ENCODE measurements at places on chromosomes 1 and 21.

DNA sequence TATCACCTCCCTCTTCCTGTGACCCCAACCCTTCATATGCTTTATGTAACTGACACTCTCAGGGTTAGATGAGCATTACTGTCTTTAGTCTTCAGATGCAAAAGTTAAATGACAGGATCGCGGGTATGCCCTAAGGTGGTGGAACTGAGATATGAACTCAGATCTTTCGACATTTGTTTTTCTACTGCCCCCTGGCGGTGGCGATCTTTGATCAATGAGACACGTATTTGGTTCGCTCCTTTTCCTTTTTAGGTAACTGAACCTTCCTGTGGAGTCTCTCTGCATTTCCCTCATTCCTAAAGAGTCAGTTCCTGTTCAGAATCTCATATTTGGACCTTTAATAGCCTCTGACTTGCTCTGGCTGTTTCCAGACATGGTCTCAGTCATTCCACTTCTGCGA is 47.8 kb upstream of the ZP4 start:
- DNase-seq, result no peak

DNA sequence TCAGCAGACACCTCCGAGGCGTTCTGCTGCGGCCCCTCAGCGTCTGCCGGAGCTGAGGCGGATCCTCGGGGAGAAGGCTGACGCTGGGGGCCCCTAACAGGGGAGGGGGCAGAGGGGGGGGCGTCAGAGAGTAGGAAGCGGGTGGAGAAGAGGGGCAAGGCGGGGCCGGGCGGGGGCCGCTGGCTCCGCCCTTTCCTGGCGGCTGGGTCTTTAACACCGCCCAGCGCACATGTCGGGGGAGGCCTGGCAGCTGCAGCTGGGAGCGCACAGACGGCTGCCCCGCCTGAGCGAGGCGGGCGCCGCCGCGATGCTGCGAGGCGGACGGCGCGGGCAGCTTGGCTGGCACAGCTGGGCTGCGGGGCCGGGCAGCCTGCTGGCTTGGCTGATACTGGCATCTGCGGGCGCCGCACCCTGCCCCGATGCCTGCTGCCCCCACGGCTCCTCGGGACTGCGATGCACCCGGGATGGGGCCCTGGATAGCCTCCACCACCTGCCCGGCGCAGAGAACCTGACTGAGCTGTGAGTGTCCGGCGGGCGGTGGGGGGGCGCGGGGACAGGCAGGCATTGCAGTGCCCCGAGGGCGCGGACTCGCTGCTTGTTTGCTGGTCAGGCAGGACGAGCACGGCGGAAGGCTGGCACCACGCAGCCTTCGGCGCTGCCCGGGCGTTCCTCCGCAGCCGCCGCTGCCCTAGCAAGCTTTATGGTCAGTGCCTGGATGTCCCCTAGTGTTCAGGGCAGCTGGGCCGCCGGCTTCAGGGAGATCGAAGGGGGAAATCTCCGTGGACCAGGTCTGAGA is at the start of gene NTRK1:
Gene NTRK1, plus strand, starts transcription at position 238 of the 796 bp plus-strand sequence. Its CDS starts 70 bp downstream, at position 308.
- no peak for DNase-seq

DNA sequence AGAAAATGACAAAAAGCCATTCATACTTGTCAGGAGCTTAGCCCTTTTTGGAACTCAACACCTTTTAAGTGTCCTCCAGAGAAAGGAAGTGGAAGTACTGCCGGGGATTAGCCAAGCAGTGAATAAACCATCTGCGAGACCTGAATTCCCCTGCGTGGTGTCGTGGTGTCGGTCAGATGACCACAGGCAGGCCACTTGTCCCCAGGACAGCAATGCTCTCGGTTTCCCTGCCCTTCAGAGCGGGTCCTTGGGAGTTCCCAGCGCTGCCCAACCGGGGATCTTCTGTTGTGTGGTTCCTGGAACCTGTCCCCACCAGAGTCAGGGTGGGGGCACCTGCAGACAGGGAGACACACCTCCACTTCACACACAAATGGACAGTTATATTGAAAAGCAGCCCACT is 9.2 kb downstream of the GPR157 start:
- DNase-seq, result no peak

DNA sequence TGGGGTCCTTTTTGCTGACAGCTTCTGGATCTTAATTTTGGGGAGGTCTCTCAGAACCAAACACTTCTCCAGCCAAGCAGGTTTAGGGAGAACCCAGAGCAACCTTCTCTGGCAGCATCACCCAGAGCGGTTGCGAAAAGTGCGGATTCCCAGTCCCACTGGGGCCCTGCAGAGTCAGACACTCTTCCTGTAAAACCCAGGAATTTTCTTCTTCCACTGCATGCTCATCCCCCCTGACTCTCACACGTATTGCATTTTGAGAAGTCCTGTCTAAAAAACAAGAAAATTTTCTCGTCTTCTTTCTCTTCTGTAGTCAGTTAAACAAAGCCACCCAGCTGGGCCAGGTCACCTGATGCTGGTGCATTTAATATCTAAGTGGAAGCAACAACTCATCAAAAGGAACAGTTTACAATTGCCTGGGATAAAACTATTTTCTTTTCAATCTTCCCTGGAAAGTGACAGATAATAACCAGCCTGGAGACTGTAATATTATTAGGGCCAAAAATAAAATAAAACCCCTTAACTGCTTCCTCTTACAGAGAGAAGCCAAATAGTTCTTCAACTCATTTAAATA is 156.0 kb downstream of the IGSF21 start:
- DNase-seq, result no peak

DNA sequence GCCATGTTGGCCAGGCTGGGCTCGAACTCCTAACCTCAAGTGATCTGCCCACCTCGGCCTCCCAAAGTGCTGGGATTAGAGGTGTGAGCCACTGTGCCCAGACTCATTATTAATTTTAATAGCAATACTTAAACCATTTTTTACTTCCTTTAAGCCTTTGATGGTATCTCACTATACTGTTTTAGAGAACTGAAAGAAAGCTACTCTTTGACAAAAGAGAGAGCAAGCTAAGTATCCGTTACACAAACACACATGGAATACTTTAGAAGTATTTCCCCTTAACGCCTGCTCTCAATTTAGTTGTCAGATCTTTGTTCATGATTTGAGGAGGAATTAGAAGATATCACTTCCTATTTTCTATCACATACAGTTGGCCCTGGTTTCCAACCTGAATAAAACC is 189.4 kb downstream of the COP1 start:
- DNase-seq, result no peak

DNA sequence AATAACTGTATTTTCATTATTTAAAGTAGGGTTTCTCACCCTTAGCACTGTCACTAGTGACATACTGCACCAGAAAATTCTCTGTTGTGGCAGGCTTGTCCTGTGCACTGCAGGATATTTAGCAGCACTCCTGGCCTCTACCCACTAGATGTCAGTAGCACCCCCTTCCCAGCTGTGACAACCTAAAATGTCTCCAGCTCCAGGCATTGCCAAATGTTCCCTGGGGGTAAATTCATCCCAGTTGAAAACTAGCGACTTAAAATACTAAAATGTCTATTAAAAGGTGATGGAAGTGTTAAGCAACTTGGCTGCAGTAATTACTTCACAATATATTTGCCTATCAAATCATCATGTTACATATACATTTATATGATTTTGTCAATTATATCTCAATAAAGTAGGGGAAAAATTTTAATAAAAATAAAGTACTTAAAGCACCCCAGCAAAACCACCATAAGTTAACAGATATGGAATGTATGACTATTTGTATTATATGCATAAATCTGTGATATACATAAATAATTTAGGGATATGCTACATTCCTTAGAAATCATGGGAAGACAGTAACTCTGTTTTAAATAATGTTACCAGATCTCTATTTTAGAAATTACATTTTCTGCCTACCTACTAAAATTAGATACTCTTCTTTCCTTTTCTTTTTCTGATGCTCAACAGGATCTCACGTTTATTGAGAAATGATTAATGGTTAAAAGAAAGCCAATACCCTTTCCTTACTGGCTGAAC is 74.6 kb downstream of the ARID4B start:
- no peak for DNase-seq

DNA sequence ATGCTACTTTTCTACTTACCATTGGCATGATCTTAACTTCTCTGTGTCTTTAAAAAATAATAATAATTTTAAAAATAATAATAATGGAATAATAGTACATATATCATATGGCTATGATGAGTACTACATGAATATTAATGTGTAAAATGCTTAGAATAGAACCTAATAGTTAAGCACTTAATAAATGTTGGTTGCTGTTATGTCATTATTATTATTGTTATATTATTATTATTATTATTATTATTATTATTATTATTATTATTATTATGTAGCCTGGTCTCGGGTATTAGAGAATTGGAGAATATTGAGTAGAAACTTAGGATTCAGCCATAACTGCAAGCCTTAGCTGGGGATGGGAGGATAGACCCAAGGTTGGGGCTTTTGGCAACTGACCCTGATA is 108.2 kb downstream of the MAST2 start:
- DNase-seq, result no peak

- no peak for DNase-seq
Observed at GRCh38 chr1:182643699-182644098, 39.5 kb upstream of the RGS16 start.

- DNase-seq, result no peak
Observed at GRCh38 chr1:14479865-14480264, 118.6 kb upstream of the KAZN start.

- no peak for DNase-seq
Observed at GRCh38 chr1:156602557-156602993, 1.3 kb upstream of the GPATCH4 start.

DNA sequence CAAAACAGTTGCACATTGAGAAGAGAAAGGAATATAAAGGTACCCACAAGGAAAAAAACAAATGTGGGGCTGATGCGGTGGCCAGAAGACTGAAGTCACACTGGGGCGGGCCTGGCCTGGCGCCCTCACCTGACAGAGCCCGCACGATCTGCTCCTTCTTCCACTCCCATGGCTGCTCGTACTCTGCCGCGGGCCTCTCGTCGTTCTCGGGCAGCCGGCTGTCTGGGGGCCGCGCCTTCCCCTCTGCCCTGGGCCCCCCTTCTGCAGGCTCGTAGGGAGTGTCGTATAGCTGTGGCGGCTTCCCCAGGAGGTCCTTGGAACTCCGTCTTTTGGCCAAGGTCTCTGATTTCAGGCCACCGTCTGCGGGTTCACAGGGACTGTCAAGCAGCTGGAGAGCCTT is 13.1 kb upstream of the TDRD10 start:
- no peak for DNase-seq

DNA sequence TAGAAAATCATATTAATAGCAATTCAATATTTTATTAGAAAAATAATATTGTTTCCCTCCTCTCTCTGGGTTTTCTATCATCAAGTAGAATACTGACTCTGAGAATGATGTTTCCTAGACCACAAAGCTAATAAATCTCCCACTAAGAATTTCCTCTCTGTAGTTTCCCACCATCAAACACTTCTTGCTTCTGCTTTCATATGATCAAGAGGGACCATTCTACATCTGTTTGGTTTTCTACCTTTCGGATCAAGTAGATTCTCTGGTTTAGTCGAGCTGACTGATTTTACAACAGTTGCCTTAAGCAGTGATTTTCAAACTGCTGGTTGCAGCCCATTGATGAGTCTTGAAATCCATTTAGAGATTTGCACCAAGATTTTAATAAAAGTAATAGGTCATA is 240.2 kb upstream of the PTBP2 start:
- DNase-seq, result no peak

DNA sequence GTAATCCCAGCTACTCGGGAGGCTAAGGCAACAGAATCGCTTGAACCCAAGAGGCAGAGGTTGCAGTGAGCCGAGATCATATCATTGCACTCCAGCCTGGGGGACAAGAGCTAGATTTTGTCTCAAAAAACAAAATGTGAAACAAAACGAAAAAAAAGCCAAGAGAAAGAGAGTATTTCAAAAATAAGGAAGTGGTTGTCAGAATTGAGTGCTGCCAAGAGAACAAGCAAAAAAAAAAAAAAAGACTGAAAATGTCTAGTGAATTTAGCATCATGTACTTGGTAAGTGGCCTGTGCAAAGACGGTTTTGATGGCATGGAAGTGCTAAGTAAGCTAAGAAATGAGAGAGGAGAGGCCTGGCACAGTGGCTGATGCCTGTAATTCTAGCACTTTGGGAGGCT is 14.3 kb downstream of the KPNA6 start:
- no peak for DNase-seq

- DNase-seq, result no peak
Observed at GRCh38 chr1:59917785-59918180, 8.8 kb downstream of the CYP2J2 start.

DNA sequence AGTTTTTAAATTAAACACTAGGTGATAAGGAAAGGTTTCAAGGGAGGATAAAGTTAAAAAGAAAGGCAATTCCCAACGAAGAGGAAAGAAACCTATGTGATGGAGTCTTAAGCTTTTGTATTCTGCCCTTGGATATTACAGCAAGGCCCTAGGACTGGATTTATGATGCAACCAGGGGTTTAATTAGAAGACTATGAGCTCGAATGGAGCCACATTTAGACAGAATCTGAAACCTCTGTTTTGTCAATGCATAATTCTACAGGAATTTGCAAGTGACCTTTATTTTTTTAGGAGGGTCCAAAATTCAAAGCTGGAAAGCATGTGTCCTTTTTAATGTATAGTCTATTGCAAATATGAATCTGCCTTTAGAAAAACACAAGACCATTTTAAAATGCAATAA is 37.9 kb downstream of the TGFB2 start:
- DNase-seq, result no peak

DNA sequence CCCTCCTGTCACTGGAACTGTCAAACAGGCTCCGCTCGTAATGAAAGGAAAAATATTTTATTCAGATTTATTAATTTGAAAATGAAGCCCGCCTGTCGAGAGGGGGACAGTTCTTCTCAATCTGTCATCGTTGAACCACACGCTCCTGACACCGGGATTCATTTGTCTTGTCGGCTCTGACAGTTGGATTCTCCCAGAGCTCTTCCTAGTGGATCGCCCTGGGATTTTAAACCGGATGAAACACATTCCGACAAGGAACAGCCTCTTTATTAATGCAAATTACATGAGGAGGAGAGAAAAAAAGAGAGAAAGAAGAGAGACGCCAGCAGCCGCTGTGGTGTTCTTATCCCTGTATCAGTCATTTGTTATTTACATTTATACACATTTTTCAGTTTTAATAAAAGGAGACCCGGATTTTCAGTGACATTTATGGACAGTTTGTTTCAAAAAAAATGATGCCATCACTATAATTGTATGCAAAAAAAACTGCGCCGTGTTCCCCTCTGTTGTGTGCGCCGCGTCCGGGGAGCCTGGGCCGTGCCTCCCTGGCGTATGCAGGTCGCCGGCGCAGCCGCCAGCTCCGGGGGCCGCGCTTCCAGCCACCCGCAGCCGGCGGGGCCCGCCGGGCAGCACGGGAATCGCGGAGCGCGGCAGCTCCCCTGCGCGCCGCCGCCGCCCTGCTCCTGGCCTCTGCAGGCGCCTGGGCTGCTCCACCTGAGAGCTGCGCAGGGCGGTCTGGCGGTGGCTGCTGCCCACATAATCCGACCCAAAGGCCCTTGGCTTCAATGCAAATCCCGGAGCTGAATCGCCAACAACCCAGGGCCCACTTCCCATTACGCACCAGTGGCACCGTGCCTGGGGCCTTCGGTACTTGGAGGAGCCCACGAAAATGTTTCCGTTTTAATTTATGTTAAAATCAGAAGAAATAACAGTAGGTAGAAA is 237.9 kb upstream of the PBX1 start:
- no peak for DNase-seq

- DNase-seq, result no peak
Observed at GRCh38 chr1:89547563-89548116, 23.0 kb downstream of the LRRC8B start.

- no peak for DNase-seq
Observed at GRCh38 chr21:41439248-41439647, 13.2 kb downstream of the MX1 start.
